Activated naive CD8-positive, alpha-beta T cell treated with anti-CD3 and anti-CD28 coated beads for 36 hours (primary cell): ENCODE measurements at places on chromosomes 7 and 10. TPM values are rescaled to one million over a fixed set of nuclear protein-coding genes. Genes with fewer than 3 reads are reported as not detected.

Gene CRTAC1
- not detected for total RNA-seq

Gene OR13A1
- total RNA-seq, result not detected

Gene TUBAL3
- total RNA-seq, result not detected

Gene SNX10
- total RNA-seq, result 31.6 TPM

- no peaks in the 10 kb centered on the region for H3K27me3 ChIP-seq
- H3K4me3 ChIP-seq, result no peak overlapping the region
- H3K36me3 ChIP-seq, result peaks cover 22% of the 10 kb centered on the region
- H3K27ac ChIP-seq, result no peak overlapping the region
Measured at GRCh38 chr7:130442601-130443000, 1.8 kb upstream of the CEP41 start.

DNA sequence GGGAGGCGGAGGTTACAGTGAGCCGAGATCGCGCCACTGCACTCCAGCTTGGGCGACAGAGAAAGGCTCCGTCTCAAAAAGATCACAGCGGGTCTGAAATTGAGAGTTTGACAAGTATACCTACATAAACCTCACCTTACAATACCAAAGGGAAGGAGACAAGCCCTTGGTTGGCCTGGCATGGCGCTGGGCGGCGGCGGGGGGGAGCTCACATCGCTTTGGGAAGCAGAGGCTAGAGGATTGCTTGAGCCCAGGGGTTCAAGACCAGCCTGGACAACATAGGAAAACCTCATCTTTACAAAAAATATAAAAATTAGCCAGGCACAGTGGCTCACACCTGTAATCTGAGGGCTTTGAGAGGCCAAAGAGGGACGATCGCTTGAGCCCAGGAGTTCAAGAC lies 1.1 kb upstream of the ARPC1A start:
- peak overlapping the region; percentile 86 for H3K27ac ChIP-seq
- H3K4me3 ChIP-seq, result peak overlapping the region; percentile 90
- peaks cover 16% of the 10 kb centered on the region for H3K4me1 ChIP-seq
- no peaks in the 10 kb centered on the region for H3K27me3 ChIP-seq

- H3K27ac ChIP-seq, result peak overlapping the region; percentile 77
- DNase-seq, result no peak
Measured at GRCh38 chr10:110355141-110355831, 50.6 kb upstream of the SMNDC1 start.

GRCh38 chr10:121189066-121189465 lies 337.9 kb downstream of the WDR11 start:
- no peak overlapping the region for H3K4me3 ChIP-seq
- no peak for DNase-seq
- no peaks in the 10 kb centered on the region for H3K36me3 ChIP-seq
- peaks cover 3% of the 10 kb centered on the region for H3K27me3 ChIP-seq

DNA sequence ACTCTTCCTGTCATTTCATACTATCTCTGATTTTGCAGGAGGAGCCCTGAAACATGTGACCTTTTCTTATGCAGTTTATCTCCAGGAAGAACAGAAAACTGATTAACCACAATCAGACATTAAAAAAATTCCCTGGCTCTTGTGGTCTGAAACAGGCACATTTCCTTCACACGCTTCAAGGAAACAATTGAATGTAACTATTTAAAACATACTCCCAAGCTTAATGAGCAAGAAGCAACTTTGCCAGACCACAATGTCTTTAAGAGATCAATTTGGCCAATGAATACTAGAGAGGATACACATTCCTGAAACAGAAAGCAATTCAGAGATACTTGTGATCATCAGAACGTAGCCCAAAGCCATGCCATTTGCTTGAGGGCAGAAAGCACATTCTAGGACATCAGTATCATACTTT lies 65.8 kb downstream of the PIP4K2A start:
- peak overlapping the region; percentile 51 for H3K4me3 ChIP-seq
- peaks cover 55% of the 10 kb centered on the region for H3K36me3 ChIP-seq
- H3K4me1 ChIP-seq, result peaks cover 93% of the 10 kb centered on the region
- DNase-seq, result no peak

GRCh38 chr7:28478656-28479055 lies 66.3 kb downstream of the CREB5 start:
- H3K4me1 ChIP-seq, result peaks cover 8% of the 10 kb centered on the region
- H3K27me3 ChIP-seq, result peaks cover 17% of the 10 kb centered on the region
- H3K27ac ChIP-seq, result no peak overlapping the region
- no peak for DNase-seq
- H3K36me3 ChIP-seq, result no peaks in the 10 kb centered on the region

DNA sequence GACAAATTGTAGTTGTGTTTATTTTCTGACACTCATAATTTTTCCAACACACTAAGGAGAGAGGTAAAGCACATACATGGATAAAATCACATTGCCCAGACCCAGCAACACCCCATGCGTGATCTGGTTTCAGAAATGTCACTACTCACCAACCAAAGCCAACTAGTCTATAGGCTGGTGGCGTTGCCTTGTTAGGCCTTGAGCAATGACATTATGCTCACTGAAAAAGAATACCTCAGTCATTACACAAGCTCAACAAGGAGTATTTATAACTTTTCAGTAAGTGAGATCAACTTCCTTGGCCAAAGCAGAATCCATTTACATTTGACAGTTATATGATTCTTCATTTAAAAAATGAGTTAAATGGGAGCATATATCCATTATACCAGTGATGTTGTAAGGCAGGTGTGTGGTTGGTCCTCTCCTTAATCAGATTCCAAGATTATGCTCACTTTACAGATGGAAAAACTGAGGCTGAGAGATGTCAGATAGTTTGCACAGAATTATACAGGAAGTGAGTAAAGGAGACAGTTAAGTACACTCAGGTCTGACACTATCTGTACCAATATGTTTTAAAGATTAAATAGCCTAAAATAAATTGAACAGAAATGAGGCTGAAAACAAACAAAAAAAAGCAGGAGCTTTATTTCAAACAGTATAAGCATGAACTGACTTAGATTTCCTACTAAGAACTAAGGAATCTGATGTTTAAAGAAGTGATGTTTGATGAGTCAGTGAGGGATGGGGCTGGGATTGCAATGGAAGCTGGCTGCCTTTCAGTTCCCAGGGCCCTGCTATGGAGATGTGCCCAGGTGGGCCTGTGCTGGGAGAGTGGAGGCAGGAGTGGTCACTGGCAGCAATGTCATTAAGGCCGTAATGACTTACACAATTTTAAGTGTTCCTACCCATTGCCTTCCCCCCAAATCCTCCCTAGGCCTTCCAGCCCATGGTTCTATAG lies 118.3 kb downstream of the RAPGEF5 start:
- DNase-seq, result no peak
- H3K27ac ChIP-seq, result no peak overlapping the region
- H3K4me3 ChIP-seq, result no peak overlapping the region
- H3K27me3 ChIP-seq, result peaks cover 3% of the 10 kb centered on the region
- no peaks in the 10 kb centered on the region for H3K36me3 ChIP-seq
- no peaks in the 10 kb centered on the region for H3K4me1 ChIP-seq

DNA sequence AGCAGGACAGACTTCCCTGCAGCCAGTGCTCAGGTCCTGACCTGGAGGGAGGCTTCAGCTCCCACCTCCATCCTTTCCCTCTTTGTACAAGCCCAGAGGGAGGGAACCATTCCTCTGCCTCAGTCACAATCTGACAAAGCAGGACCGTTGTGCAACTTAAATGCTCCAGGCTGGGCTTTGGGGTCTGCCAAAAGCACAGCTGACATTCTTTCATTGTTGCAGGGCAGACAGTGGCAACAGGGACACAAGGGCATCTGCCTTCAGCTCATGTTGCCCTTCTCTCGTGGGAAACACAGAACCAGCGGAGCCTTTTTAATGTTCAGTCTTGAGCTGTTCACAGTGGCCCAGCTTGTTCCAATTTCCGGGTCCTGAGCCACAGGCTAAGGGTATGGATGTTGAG lies 155.7 kb upstream of the TNS3 start:
- H3K27me3 ChIP-seq, result peaks cover 12% of the 10 kb centered on the region
- H3K4me1 ChIP-seq, result no peaks in the 10 kb centered on the region
- H3K36me3 ChIP-seq, result no peaks in the 10 kb centered on the region
- no peak overlapping the region for H3K27ac ChIP-seq

DNA sequence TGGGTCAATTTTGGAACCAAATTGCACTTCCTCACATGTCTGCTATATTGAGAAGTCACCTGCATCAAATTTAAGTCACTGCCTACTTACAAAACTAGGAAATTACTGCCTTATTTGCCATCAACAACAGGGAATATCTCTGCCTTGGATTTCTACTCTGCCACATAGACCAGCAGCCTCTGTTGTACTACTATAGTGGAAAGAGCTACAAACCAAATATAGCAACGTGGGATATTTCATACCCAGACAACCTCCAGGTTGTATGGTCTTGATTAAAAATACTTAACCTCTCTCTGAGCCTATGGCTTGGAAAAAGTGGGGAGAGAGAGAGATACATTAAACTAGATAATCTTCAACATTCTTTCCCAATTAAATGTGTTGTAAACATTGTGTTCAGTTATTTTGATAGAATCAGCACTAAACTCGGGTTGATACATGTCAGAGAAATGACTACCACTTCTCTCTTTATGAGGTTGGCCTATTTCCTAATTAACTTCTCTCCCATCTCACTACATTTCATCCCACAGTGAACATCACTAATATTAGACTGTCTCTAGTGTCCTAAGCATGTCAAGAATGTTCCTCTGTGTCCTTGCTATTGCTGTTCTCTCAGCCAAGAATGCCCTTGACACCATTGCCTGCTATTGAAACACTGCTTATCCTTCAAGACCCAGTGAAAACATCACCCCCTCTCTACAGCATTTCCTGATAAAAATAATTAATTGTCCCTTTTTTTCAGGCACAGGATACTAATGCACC lies 421.2 kb downstream of the IPMK start:
- H3K27me3 ChIP-seq, result no peaks in the 10 kb centered on the region
- no peak for DNase-seq
- no peaks in the 10 kb centered on the region for H3K4me1 ChIP-seq
- H3K36me3 ChIP-seq, result no peaks in the 10 kb centered on the region
- no peak overlapping the region for H3K27ac ChIP-seq

GRCh38 chr7:142455392-142455791 lies 197.5 kb upstream of the PRSS58 start:
- H3K27ac ChIP-seq, result peak overlapping the region; percentile 81
- no peaks in the 10 kb centered on the region for H3K27me3 ChIP-seq
- no peaks in the 10 kb centered on the region for H3K36me3 ChIP-seq
- no peak for DNase-seq
- peaks cover 20% of the 10 kb centered on the region for H3K4me1 ChIP-seq
- H3K4me3 ChIP-seq, result peak overlapping the region; percentile 68

DNA sequence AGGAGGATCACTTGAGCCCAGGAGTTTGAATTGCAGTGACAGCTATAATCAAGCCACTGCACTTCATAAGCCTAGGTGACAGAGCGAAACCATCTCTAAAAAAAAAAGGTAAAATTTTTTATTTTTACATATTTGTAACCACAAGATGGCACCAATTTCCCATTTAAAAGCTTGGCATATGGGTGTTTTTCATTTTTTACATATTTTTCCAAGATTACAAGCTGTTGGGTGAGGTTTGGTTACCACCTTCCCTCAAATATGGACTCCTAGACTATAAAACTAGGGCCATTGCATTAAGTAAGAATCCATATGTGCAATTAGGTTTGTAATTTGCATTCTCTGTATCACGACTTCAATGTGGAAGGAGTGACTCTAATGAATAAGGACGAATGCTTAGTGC lies 129.3 kb upstream of the ACBD5 start:
- H3K4me3 ChIP-seq, result no peak overlapping the region
- no peak overlapping the region for H3K27ac ChIP-seq
- peaks cover 12% of the 10 kb centered on the region for H3K4me1 ChIP-seq
- no peak for DNase-seq

DNA sequence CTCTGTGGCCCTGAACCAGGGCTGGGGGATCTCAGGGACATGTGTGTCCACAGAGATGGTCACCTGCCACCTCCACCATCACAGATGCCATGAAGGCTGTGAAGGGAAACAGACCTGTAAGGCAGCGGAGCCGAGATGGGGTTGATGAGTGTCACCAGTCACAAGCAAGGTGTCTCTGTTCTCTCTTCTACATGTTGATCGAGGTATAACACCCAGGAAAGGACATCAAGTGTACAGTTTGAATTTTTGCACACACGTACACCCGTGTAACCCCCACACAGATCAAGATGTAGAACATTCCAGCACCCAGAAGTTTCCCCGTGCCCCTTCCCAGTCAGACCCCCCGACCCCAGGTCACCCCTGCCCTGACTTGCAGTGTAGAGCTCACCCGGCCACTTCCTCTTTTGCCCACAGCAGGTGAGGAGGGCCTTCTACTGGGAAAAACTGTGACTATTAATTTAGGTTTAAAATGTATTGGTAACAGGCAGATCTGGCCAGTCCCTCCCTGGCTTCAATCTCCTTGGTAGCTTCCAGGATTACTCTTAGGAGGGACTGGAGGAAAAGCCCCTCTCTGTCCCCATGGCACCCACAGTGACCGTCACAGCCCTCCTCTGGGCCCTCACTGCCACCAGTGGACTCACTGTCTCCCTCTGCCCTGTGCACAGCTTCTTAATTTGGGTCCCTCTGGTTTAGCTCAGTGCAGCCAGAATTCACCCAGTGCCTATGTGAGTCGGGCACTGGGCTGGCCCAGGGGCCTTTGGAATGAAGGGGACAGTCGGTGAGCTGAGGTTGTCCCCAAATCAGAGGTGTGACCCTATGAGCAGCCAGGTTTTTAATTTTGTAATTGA lies 108.2 kb downstream of the LHPP start:
- H3K27me3 ChIP-seq, result no peaks in the 10 kb centered on the region
- no peak for DNase-seq
- no peaks in the 10 kb centered on the region for H3K4me1 ChIP-seq
- H3K36me3 ChIP-seq, result no peaks in the 10 kb centered on the region
- H3K4me3 ChIP-seq, result no peak overlapping the region
